ENCODE measurements at places on chromosomes 11 and 22.
A peak's percentile ranks its signal among the peaks of the same experiment; 100 is the strongest.

GRCh38 chr22:49966774-49967705 is 6.5 kb downstream of the PIM3 start:
- DNase-seq: peak; percentile 80

DNA sequence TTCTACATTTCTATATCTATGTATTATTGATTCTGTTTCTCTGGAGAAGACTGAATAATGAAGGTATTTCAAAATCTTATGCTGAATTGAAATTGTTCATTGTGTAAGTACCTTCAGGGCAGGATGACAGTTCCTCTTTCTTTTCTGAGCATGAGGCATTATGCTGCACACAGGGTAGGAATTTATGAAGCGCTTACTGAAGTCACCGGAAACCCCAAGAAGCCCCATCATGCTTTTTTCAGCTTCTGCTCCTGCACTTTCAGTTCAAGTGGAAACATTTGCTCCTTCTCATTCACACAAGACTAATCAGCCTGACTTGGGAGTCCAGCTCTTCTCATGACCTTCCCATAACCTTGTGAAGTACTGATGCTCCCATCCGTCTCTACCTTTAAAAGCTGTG is 314.7 kb upstream of the SORL1-AS1 start:
- no peak for DNase-seq

DNA sequence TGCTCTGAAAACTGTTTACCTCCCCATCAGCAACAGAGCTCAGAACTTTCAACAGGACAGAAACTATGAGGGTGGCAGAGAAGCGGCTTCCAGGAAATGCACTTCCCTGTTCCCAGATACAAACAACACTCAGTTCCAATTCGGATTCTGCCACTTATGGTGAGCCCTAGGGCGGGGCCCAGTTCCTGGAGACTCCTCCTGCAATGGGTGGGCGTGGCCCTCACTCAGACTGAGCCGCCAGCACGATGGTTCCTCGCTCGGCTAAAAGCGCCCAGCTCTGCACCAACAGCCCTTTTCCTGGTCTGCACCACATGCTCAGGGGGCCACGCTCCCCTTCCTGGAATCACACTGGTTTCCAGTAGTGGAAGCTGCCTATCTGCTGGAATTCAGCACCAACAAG is 314.1 kb downstream of the CTTN start:
- no peak for DNase-seq

- DNase-seq: no peak
These were observed 229.2 kb downstream of the ADAMTS15 start for GRCh38 chr11:130677486-130678153.

GRCh38 chr11:40032331-40032730 is 1427.1 kb downstream of the LRRC4C start:
- DNase-seq: no peak

Data from right atrium auricular region (tissue), 2 donors.